A549 treated with CpdA at 1 μM for 4 hours (cell line): ENCODE measurements at places on chromosomes 4 and X. TPM values are rescaled to one million over a fixed set of nuclear protein-coding genes. Genes with fewer than 3 reads are reported as not detected.

Gene ZCCHC12
- total RNA-seq, result 0.09 to 0.28 TPM (median 0.21 TPM) in 5 replicates

Gene CT83
- not detected in 5 replicates for total RNA-seq

Gene TMPRSS11B
- total RNA-seq, result not detected in 5 replicates

Gene ZAR1
- 0.09 to 0.10 TPM in 2 of 5 replicates, not detected in the others for total RNA-seq

Gene PDE6B
- total RNA-seq, result not detected in 5 replicates

Gene NR3C2
- total RNA-seq, result 0.01 to 0.13 TPM in 2 of 5 replicates, not detected in the others

Gene TECRL
- not detected in 5 replicates for total RNA-seq

Gene AMMECR1
- 7.0 to 7.8 TPM (median 7.2 TPM) in 5 replicates for total RNA-seq

Gene SORCS2
- total RNA-seq, result 2.9 to 5.6 TPM (median 5.3 TPM) in 5 replicates

Gene SAP30
- 18.5 to 22.8 TPM (median 20.8 TPM) in 5 replicates for total RNA-seq

Gene TAF7L
- total RNA-seq, result 0.06 to 0.15 TPM (median 0.09 TPM) in 4 of 5 replicates, not detected in the other

Gene FRAS1
- 1.9 to 3.1 TPM (median 2.9 TPM) in 5 replicates for total RNA-seq

Gene TACR3
- total RNA-seq, result not detected in 5 replicates

Gene SUV39H1
- 21.5 to 23.4 TPM (median 21.8 TPM) in 5 replicates for total RNA-seq

Gene PSAPL1
- 0.07 to 0.10 TPM (median 0.09 TPM) in 5 replicates for total RNA-seq
